ENCODE measurements at places on chromosomes 11 and 22.

GRCh38 chr22:44590291-44590690, 92.3 kb upstream of the RTL6 start:
- no peak for DNase-seq

DNA sequence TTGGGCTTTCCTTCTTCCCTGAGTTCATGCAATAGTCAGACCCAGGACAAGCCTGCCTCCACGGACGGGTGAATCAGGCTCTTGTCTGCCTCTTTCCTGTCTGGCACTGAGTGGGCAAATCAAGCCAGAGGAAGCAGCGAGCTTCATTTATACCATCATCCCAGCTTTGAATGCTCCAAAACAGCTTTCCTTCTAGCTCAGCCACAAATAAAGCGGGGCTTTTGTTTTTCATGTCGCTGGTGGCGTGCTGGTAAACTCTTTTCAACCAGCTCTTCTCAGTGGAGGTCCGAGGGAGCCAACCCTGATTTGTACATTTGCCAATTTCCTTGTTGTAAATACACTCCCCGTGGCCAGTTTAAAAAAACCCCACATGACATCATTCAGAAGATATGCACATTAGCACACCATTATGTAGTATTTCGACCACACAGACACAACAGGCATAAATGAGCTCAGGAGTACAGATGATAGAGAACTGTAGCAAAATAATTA, 8.6 kb downstream of the C11orf91 start:
- DNase-seq: peak; percentile 30

GRCh38 chr22:42996646-42997365, 18.1 kb downstream of the PACSIN2 start:
- no peak for DNase-seq

DNA sequence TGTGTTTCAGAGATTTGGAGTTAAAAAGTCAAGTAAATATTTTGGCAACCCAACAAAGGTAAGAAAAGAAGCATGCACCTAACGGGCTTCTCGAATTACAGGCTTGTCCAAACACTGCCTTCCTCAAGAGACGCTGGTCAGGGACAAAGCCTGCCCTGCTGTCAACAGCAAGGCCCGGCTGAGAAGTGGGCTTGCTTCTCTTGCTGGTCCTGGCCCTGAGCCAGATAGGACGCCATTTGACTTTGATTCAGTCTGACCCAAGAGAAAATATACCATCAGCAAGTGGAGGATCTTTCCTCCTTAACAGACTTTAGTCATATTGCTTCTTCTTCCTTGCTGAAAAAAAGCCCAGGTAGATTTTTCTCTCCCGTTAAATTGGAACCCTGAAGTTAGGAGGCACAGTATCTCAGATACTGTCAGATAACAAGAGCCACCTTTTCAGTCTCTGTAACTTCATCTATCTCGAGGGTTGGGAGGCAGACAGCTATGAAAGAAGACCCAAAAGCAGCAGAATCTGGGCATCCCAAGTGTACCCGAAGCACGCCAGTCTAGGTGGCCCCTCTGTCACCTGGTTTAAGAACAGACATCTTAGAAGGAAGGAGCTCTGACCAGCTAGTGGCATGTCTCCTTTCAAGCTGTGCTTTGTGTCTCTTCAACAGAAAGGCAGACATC, 57.5 kb downstream of the C22orf31 start:
- DNase-seq: peak; percentile 72

DNA sequence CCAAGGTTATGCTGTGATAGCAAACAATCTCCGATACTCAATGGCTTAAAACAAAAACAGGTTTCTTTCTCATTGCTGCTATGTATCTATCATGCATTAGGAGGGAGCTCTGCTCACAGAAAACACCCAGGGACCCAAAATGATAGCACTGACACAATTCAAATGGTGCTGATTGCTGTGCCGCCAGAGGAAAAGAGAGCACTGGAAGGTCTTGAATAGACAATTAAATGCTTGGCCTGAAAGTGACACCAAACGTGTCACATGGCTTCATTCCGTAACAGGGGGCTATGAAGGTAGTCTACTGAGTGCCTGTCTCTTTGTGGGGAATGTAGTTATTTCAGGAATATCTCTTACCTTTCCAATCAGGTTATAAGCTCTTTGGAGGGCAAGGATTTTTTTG, 94.2 kb downstream of the FAR1 start:
- DNase-seq: no peak

GRCh38 chr11:45079943-45080719, 66.3 kb upstream of the PRDM11 start:
- DNase-seq: no peak

GRCh38 chr22:33825761-33826160, 94.5 kb downstream of the LARGE1 start:
- DNase-seq: no peak

GRCh38 chr22:50545522-50546325, at the start of gene KLHDC7B:
Gene KLHDC7B, plus strand, starts transcription at chr22:50545899. Its CDS starts 345 bp downstream, at chr22:50546244.
- no peak for DNase-seq

GRCh38 chr11:34345540-34345876, 12.3 kb downstream of the ABTB2 start:
- no peak for DNase-seq

- no peak for DNase-seq
Observed at GRCh38 chr22:22618923-22619322, 25.5 kb upstream of the GGTLC2 start.
